Activated CD8-positive, alpha-beta memory T cell treated with anti-CD3 and anti-CD28 coated beads, Interleukin-2, amount 10 ng/mL, durations not matched to agents 7 days and 5 days (primary cell): ENCODE measurements at places on chromosomes 6 and 20. TPM values are rescaled to one million over a fixed set of nuclear protein-coding genes. Genes with fewer than 3 reads are reported as not detected.

ECT2L gene
- total RNA-seq = not detected

TSPO2 gene
- not detected for total RNA-seq

- DNase-seq = no peak
Observed at GRCh38 chr6:137269347-137269746, 50.2 kb upstream of the IFNGR1 start.

RSPH9 gene
- not detected for total RNA-seq

- no peak for DNase-seq
Observed at GRCh38 chr20:41407607-41408006, 41.0 kb upstream of the EMILIN3 start.

SEMG1 gene
- not detected for total RNA-seq

GRCh38 chr6:86581833-86582232 lies 355.5 kb upstream of the HTR1E start:
- DNase-seq = no peak

DDX27 gene
- 52.7 TPM for total RNA-seq

DNA sequence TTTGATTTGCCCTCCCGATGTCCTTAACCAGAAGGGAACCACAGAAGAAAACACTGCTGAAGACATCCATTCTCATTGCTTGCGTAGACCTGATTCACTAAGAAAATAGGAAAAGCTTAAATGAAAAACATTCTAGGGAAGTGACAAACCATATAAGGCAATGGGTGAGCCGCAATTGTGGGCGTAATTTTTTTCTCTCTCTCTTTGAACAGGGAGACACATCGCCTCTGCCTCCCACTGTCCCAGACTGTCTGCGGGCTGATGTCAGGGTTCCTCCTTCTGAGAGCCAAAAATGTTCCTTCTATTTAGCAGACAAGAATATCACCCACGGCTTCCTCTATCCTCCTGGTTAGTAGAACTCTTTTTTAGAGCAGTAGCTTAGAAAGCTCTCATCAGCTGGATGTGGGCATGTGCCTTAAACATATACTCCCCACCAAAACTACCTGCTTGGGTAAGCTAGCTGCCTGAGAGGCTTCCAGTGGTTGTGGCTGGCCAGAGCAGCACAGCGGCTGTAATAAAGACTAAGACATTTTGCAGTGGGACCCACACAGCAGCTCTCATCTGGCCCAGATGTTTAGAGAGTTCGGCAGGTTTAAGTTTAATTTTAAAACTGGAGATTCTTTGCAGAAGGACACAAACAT lies 22.7 kb upstream of the CTAGE9 start:
- no peak for DNase-seq

GRCh38 chr6:79353226-79353625 lies 118.7 kb upstream of the HMGN3 start:
- no peak for DNase-seq

DNA sequence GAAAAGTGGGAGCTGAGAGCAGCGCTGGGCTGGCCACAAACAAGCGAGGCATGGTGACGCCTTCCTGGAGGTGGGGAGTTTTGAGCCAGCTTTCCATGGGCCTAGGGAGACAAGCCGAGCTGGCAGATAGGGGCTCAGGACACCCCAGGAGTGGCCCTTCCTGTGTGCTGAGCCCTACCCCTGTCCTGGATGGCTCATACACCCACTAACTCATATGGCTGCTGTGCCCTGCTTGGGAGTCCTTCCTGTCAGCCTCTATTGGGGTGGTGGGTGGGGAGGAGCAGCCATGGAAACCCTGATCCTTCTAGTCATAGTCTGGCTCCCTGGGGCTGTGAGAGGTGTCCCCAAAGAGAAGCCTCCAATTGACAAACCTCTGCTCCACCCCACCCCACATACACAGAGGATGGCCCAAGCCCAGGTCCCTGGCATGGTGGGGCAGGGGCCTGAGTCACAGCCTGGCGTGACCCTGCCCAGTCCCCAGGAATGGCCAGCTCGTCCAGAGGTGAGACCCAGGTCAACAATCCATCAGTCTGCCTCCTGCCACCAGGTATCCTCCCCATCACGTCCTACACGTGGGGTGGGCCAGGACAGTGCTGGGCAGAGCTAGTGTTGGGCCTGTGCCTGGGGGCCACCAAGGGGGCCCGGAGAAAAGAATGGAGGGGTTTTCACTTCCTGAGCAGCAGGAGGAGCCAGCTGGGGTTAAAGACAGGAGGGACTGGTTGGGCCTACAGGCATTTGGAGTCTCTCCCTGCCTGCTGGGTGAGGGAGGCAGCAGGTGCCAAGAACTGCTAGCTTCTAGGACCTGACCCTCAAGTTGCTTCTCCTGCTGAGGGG lies 52.2 kb downstream of the MRPL14 start:
- no peak for DNase-seq

- DNase-seq = peak; percentile 62
Observed at GRCh38 chr20:53623454-53624211, 30.0 kb upstream of the ZNF217 start.

DNA sequence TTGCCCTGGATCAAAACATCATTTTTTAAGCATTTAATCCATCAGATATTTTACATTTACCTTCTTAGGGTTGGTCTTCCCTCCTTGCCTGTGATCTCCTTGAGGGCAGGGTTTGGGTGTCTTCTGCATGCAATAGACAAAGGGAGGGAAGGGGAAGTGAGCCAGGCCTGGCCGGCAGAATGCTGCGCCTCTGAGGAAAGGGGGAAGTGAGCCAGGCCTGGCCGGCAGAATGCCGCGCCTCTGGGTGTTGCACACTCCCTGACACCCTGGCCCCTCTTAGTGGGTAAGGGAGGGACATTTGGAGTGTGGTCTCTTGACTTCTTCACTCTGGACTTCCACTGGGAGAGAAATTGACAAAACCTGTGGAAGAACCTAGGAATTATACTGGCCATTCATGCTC lies 12.4 kb downstream of the PSMF1 start:
- DNase-seq = no peak

GMEB2 gene
- total RNA-seq = 19.3 TPM

- no peak for DNase-seq
Observed at GRCh38 chr6:150877928-150878327, 12.4 kb downstream of the MTHFD1L start.
